Stimulated activated CD4-positive, alpha-beta T cell treated with anti-CD3 and anti-CD28 coated beads, TNF-alpha, amount 100 ng/mL, for 1 hour (primary cell): ENCODE measurements at places on chromosomes 3 and 15.

DNA sequence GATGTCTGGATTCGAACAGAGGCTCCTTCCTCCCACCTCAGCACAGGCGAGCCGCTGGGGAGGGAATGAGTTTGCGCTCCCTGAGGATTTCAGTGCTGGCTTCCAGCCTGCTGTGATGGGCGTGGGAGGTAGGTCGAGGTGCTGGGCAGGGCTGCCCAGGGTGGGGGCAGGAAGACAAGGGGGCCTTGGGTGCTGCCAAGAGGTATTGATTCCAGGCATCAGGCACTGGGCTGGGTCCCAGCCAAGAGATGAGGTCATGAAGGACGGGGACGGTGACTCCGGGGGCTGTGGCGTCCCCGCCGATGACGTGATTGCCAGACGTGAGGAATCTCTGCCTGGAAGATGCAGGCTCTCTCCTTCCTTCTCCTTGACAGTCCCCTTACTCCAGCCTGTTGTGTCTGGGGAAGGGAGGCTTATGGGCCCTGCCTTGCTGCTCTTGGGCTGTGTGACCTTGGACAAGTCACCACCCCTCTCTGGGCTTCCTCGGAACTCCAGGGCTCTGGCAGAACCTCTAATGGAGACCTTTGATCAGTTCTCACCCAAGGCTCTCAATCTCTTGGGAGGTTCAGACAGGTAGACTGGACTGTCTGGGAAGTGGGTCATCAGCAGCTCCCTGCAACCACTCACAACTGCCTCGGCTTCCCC is 116.8 kb downstream of the FBLN2 start:
- no peak for DNase-seq

DNA sequence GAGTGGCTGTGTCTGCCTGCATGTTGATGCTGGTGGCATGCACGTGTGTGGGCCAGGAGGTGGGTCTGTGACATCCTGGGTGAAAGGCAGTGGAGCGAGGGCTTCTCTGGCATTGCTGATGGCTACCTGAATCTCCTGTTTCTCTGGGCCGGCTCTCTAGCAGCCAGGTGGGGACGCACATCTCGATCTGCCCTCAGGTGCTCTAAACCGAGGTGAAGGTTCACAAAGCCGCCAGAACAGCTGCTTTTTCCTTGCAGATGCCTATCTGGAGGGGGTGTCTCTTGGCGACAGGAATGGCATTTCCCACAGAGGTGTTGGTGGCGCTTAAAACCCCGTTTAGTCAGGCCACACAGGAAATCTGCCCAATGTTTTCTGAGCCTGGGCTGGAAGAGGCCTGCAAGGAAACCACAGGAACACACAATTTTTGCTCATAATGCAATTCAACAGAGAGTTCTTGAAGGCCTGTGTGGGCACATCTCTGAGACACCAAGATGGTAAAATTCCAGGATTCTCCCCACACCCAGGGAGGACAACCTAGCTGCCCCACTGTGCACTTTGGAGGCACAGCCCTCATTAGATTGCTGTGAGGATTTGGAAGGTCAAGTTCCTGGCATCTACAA is 11.9 kb downstream of the TMEM158 start:
- no peak for DNase-seq

GRCh38 chr3:122797291-122797690 is 2.4 kb downstream of the SLC49A4 start:
- no peak for DNase-seq

- no peak for DNase-seq
These were observed 12.2 kb upstream of the IDH2 start for GRCh38 chr15:90114451-90114901.

DNA sequence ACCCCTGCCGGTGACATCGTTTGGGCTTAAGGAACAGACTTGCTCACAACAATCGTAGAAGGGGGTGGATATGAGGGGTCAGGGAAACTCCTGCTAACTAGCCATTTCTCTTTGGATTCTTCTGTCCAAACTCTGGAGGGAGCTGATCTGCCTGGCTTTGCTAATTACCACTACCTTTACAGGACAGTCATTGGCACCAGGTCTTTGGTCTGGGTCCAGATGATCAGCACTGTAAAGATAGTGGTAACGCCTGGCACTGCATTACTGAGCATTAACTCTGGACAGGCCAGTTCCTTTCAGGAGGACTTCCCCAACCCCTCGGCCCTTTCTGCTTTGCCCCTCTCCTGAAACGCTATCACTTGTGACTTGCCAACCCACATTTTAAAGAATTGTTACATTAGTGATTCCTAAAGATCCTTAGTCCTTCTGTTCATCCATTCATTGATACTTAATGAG is 788 bp downstream of the UQCC5 start:
- no peak for DNase-seq

DNA sequence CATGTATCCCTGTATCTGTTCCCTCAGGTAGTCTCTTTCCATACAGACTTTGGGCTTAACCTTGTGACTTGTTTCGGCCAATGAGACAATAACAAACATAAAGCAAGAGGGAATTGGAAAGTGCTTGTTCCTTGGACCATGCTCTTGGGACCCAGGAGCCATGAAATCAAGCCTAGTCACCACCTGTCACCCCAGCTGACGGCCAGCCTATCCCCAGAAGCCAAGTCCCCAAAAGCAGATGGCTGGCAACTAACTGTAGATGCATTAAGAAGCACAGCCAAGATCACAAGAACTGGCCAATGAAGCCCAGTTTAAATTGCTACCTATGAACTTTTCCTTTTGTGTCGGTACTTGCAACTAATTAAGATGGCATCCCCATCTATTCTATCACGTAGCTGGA is 822.0 kb downstream of the CADM2 start:
- no peak for DNase-seq

DNA sequence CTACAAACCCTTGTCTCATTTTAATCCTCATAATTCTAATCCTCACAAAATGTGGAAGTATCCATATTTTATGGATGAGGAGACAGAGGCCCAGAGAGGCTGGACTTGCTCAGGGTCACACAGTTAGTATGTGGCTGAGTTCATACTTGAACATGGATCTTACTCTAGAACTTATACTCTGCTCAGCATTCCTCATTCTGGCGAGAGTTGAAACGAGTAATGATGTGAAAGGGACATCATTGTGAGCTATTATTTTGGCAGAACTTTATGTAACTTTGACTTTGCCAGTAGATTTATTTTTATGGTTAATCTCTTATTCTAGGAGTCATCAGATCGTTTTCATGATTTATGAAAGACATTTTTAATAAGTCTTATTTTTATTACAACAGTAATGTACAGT is 17.5 kb downstream of the AKAP13 start:
- DNase-seq = no peak
